ENCODE measurements at places on chromosomes 11 and 22.

GRCh38 chr11:69569306-69570200 is 71.4 kb upstream of the CCND1 start:
- DNase-seq: no peak

GRCh38 chr22:21020802-21021429 is 6.0 kb downstream of the P2RX6 start:
- DNase-seq: no peak

DNA sequence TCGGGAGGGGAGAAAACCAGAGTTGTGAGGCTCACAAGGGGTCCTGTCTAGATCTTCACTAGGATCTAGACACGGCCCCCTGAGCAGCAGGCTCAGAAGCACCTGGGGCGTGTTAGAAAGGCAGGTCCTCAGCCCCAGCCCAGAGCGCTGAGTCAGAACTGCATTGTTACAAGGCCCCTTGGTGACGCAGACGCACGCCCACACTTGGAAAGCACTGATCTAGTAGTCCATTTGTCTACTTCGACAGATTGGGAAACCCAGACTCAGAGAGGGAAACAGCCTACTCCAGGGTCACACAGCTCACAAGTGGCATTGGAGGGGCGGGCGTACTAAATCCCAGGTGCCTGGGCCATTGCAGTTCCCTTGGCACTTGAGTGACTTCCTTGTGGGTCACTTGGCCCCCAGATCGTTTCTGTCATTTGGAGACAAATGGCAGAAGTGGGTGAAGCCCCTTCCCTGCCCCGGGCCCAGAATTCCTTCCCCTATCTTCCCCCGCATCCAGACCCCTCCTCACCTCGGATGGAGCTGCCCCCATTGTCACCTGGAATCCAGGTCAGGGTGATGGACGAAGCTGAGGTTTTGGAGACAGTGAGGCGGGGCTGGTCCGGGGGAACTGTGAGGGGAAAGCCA is 110.8 kb downstream of the CEP164 start:
- no peak for DNase-seq

DNA sequence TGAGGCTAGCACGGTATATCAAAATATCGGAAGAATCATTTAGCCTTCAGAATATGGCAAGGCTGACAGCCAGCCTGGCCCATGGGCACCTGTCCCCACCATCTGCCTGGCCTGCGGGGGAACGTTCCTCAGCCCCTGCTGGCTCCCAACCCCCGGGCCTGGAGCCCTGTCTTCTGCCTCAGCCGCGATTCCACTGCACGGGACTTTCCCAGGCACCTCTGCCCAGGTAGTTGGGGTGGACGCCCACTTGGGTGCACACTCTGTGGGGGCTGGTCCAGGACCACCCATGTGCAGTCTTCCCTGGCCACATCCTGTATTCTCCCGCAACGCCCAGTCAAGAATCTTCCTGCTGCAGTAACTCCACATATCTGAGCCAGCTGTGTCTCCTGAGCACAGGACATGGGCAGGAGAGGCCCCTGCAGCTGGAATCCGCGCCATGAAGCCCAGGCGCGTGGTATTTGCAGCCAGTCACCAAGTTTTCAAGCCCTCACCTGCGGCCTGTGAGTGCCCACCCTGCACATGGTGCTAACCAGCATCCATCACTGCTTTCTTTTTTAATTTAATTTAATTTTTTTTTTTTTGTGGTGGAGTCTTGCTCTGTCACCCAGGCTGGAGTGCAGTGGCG is 77.9 kb downstream of the KCNQ1 start:
- DNase-seq: no peak

GRCh38 chr22:31400023-31400397 is 606 bp downstream of the DRG1 start:
- DNase-seq: no peak

- DNase-seq: no peak
These were observed 94.0 kb upstream of the APOA1 start for GRCh38 chr11:116931206-116931953.

DNA sequence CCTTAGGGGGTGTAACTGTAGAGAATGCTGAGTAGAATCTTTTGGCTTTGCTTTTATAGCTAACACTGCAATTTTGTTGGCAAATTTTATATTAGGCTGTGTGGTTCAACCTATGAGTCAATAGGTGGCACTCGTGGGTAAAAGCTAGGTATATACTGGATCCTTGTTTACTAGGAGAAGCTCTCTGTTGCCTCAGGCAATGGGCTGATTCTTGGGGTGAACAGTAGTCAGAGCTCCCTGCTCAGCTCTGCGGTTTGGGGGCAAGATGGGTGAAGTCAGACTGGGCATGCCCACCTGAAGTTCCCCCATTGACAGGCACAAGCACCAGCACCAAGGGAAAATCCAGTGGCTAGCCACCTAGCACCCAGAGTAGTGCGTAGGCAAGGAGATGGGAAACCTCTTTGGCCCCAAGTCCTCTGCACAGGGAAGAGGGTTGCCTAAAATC is 238.7 kb downstream of the FAM181B start:
- no peak for DNase-seq

GRCh38 chr11:128678024-128678423 is 15.8 kb upstream of the FLI1 start:
- DNase-seq: no peak

DNA sequence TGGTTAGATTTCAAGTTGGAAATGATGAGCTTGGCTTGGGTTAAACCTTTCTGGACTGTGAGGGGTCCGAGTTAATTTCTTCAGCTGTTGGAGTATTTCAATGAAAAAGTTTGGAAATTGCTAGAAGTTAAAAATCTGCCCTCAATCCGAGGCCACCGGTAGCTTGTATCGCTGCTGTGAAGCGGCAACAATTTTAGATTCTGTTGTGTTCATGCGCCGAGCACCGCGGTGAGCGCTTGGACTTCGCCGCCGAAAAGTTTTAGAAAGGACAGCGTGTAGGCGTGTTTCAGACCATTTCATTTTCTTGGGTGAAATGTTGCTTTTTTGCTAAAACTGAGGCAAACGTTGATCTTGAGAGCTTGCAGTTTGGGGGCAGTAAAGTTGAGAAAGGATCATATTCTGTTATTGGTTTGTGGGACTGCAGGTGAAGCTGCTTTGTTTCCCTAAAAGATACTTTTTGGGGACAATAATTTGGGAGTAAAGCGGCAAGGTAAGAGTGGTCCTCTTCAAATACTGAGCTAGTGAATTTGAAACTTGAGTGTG is 928 bp downstream of the FBXO7 start:
- no peak for DNase-seq

DNA sequence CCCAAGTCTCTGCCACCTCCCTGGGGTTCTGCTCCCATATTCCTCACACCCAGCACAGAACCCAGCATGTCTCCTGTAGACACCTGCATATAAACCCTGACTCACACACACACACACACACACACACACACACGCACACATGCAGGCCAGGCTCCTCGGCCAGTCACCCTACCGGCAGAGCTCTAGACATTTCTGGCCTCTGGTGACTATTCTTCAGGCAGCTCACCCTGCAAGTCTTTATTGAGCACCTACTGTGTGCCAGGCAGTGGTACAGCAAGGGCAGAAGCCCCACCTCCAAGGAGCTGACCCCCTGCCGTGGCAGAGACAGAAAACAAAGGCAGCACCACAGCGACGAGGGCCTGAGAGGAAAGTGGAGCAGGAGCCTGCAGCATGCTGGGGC is 50.3 kb downstream of the CDKN1C start:
- DNase-seq: no peak

- no peak for DNase-seq
These were observed 48.0 kb upstream of the SLC5A1 start for GRCh38 chr22:31995046-31995445.

DNA sequence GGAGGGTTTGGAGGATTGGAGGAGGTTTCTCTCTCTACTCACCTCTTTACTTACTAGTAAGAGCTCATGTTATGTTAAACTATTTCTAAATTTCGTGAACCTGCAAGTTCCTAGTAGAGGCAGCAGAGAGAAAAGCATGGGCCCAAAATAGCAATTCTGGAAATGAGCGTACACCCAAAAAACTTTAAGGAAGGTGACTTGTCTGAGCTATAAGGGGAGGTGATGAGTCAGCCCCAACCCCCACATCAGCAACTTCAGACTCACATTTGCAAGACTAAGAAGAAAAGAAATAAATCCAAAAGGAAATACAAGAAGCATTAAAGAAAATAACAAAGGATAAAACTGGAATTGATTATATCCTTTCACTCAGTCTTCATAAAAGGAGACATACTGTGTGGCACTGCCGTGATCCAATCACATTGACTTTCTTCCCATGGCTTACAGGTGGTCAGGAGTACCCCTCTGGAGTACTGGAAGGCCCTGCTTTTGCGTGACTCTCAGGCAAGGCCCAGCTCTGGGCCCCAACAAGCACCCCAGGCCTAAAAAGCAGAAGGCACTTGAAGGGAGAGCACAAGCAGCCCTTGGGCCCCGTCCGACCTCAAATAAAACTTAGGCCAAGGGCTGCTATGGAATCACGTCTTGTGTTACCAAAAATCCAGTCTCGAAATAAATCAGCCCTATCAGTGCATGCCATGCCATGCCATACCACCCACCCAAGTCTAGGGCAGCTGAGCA is 14.3 kb downstream of the PACSIN2 start:
- no peak for DNase-seq

GRCh38 chr22:17767233-17768065 is 6.8 kb downstream of the BID start:
- no peak for DNase-seq

DNA sequence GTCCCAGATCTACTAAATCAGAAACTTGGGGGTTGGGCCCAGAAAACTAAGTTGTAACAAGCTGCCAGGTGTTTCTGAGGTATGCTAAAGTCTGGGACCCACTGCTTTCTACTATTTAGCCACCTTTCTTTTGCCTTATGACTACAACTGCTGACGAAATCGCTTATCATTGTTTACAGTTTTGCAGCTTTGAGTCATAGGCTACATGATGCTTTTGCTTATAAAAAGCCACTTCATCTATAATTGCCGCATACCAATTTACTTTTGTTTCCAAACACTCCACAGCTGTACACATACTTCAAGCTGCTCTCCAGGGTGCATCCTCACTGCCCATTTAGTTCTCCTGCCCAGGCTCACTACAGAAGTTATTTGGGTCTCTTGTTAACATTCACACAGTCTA is 144.7 kb downstream of the ENTHD1 start:
- DNase-seq: no peak

DNA sequence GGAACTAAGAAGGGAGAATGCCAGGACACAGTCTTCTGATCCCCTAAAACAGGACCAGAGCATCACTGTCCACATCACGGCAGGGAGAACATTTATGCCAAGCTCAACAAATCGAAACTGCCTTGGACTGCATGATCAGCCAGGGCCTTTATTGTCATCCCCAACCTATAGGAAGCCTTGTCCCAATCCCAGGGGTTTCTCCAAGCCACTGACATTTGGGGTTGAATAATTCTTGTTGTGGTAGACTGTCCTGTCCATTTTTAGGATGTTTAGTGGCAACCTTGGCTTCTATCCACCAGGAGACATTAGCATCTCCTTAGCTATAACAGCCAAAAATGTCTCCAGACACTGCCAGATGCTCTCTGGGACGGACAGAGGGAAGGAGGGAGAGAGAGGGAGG is 37.1 kb downstream of the RPL27A start:
- DNase-seq: no peak
